Occipital lobe (tissue), 3 donors: ENCODE measurements at places on chromosomes 2 and 18. TPM values are rescaled to one million over a fixed set of nuclear protein-coding genes. Genes with fewer than 3 reads are reported as not detected.

DNA sequence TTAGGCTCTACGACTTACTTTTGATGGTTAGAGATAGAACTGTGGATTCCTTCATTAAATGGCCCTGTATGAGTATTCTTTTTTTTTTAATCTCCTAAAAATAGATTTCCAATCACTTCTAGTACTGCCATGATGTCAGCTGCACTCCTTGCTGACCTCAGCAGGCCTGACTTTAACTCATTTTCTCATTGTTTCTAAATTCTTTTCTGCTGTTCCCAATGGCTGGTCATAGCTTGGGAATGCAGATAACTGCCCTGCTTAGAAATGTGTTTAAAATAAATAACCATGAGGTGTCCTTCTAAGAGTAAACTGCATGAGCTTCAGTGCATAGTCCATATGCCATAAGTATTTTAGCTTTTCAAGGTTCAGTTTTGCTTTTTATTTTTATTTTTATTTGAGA, 15.7 kb downstream of the CCDC85A start:
- DNase-seq, result no peak

Gene ADCYAP1
- total RNA-seq, result 6.4 TPM

- DNase-seq, result no peak
Observed at GRCh38 chr2:51981783-51982182, 949.9 kb upstream of the NRXN1 start.

GRCh38 chr18:34314847-34315246, 90.1 kb upstream of the NOL4 start:
- DNase-seq, result no peak

- no peak for DNase-seq
Observed at GRCh38 chr2:236177604-236177966, 9.4 kb upstream of the GBX2 start.

GRCh38 chr18:48800876-48801727, 149.7 kb downstream of the SMAD7 start:
- no peak for DNase-seq

Gene GPC1
- 37.3 TPM for total RNA-seq

DNA sequence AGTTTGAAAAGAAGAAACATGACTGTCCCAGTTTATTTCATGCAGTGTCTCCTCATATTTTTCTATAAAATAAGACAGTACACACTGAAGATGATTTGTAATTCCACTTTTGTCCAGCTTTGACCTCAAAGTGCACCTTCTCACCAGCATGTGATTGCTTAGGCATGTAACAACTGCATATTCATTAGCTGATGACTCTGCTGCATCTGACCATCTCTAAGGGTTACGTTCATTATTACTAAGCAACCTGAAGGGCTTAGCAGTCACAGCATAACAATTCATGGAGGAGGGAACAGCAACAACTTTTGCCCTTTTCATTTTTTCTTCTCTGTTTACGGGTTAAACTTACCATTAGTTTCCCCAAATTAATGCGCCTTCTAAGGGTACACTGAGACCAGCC, 330.6 kb upstream of the PIK3C3 start:
- no peak for DNase-seq
